Renal cortical epithelial cell (primary cell): ENCODE measurements at places on chromosomes 7 and 10. TPM values are rescaled to one million over a fixed set of nuclear protein-coding genes. Genes with fewer than 3 reads are reported as not detected.

- no peak for DNase-seq
Observed at GRCh38 chr7:103009466-103010185, 65.0 kb downstream of the FBXL13 start.

DNA sequence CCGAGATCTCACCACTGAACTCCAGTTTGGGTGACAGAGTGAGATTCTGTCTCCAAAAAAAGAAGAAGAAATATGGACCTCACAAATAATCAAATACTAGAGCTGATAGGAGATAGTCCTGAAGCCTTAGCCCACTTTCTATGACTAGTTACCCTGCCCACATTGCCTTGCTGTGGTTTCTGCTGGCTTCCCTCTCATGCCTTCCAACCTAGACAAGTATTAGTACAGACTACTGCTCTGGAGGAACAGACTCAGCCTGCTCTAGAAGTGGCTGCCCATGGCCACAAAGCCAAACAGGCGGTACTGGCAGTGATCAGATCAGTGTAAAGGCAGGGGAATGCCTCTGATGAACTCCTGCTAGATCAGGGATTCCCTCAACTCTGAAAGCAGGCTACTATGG is 89.7 kb upstream of the PRKAR2B start:
- no peak for DNase-seq

GRCh38 chr7:103866919-103867318 is 122.5 kb downstream of the RELN start:
- peak; percentile 13 for DNase-seq

GRCh38 chr10:85311613-85312337 is 983.4 kb downstream of the CCSER2 start:
- DNase-seq: no peak

DNA sequence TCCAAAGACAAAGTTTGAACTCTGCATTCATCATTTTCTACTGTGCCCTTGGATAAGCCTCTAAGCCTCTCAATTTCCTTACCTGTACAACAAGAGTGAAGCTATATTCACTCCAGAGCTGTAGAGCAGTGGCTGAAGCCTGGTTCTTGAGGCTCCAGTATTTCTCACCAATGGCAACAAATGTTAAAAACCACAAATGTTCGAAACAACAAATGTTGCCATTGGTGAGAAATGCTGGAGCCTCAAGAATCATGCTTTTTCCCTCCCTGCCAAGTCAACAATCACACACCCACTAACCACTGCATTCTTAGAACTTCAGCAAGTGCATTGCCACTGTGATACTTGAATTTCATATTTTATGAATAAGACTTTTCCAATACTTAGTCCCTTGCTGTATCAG is 237.9 kb downstream of the TMEM26 start:
- DNase-seq: no peak

DNA sequence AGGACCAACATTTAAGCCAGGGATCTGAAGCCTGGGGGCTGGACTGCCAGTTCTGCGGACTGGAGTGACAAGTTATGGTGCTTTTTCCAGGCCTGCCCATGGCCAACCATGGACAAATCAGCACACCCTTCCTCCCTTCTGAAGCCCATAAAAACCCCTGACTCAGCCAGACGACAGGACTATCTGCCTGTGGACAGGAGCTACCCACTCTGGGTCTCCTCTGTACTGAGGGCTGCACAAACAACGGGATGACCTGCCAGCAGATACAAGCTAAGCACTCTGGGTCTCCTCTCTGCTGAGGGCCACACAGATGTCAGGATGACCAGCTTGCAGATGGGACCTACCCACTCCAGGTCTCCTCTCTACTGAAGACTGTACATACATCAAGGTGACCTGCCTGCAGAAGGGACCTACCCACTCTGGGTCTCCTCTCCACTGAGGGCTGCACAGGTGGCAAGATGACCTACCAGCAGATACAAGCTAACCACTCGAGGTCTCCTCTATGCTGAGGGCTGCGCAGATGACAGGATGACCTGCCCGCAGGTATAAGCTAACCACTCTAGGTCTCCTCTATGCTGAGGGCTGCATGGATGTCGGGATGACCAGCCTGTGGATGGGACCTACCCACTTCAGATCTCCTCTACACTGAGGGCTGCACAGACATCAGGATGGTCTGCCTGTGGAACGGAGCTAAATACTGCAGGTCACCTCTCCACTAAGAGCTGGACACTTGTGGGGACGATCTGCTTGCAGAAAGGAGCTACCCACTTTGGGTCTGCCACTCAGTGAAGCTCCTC is 110.1 kb upstream of the GPR22 start:
- DNase-seq: no peak

DNA sequence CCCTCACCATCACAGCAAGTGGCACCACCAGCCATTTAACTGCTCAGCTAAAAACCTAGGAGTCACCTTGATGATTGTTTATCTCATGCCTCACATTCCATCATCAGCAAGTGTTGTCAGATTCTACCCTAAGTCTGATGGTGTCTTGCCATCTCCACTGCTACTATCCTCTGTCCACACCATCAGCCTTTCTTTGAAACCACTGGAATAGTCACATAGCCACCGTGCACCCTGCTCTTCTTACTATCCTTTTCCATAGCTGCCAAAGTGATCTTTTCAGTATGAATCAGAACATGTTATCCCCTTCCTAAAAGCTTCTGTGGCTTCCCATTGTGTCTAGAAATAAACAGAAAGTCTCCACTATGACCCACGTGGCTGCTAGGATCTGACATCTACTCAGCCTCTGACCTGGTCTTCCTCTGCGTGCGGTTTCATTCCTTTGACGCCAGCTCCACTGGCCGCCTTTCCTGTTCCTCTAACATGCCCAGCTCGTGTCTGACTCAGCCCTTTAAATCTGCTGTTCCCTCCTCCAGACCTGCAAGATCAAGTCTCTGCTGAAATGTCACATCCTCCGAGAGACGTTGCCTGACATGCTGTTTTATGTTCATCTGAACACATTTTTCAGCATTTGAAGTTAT is 16.5 kb upstream of the CHN2 start:
- no peak for DNase-seq

GRCh38 chr10:125362950-125363349 is 202.6 kb upstream of the CTBP2 start:
- no peak for DNase-seq

DNA sequence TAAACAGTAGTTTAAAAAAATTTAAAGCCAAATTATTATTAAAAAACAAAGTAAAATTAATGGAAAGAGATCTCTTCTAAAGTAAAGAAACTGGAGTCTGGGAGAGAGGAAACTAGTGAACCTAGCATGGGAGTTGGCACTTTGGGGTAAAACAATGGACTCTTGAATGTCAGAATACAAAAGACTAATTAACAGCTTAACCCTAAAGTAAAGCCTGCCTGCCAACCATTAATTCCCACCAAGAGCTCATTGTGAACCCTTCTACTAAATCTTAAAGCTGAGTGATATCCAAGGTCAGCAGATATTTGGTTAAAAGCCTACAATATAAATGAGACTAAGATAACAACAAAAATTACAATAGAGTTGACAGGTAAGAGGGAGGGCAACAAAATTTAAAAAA is 36.5 kb downstream of the KMT2C start:
- no peak for DNase-seq

- no peak for DNase-seq
Observed at GRCh38 chr10:103493916-103494877, 692 bp downstream of the NEURL1 start.

DNA sequence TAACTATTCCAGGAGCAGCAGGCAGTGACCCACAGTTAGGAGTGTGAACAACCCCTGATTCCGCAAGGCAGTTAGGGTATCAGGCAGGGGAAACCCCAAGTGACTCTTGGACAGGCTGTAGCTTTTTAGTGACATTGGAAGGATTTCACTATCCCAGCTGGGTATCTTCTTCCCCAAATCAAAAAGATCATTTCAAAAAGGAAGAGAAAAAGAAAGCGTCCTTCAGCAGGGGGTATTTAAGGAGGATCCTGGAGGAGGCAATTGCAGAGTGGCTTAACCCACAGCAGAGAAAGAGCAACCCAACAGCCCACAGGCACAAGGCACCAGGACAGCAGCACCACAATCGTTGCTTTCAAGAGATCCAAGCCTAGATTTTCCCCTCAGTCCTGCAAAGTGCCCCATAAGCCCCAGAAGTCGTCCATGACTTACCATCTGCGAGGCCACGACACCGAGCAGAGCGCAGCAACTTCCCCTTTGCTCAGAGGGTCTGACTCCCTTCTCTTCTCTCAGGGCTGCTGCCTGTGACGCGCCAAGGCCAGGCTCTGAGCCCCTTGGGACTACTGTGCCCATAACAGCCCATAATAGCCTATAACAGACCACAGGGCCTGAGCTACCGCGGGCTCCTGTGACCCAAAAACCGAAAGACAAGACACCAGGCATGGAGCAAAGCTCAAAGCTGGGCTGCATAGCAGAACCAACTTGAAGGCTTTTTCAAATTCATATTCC is 19.8 kb downstream of the PIK3AP1 start:
- no peak for DNase-seq

DNA sequence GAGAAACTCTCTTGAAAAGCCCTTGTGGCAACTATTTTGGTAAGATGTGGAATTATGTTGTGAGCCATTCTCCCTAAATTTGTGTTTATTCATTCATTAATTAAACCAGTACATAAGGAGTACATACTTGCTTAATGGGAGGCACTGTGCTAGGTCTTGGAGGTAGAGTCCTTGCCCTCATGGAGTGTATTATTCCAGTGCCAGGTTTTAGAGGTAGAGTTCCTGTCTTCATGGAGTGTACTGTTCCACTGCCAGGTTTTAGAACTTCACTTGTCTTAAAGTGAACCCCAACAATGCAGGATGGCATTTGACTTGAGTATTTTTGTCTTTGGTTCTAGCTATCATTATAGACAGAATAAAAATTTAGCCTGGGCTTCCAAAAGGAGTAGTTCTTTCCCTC is 8.8 kb downstream of the MXI1 start:
- DNase-seq: no peak

DNA sequence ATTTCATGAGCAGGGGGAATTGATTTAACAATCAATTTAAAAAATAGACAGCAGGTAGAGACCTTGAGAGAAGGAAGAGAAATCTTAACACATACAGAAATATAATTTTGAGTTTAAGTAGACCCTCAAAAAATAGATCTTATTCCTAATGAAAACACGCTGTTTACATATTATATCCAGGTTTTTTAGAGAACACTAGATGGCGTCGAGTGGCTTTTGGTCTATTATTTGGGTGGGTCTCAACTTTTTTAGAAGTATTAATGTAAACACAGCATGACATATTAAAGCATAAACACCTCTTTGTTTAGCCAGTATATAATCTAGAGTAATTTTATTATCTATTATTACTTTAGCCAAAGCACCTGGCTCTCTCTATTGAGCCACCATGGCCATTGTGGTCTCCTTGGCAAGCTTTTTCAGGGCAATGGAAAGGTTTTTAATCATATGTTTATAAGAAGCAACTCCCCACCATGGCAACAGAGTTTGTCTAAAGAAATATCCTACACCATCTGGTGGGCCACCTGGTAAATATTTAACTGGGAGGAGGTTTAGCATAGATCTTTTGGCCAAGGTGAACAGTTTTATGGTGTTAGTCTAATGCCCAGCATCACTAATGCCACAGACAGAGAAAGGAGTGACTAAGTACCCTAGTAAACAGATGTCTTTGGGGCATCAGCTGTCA is 59.7 kb upstream of the PRSS1 start:
- no peak for DNase-seq

DNA sequence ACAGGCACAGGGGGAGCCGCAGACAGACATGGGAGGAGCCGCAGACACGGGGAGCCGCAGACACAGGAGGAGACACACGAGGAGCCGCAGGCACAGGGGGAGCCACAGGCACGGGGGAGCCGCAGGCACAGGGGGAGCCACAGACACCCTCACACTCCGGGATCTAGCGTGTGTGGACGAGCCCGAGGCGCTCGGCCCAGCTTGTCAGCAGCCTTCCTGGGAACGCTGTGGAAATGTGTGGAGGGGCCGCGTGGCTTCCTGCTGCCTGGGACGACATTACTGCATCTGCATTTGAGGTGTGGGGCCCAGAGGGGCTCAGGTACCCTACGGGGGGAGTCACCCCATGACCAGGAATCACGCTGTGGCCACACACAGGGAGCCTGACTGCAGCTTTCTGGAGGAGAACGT is 313.2 kb downstream of the PTPRN2 start:
- no peak for DNase-seq

GRCh38 chr7:152735443-152736004 is 24.0 kb upstream of the ACTR3B start:
- DNase-seq: no peak

DNA sequence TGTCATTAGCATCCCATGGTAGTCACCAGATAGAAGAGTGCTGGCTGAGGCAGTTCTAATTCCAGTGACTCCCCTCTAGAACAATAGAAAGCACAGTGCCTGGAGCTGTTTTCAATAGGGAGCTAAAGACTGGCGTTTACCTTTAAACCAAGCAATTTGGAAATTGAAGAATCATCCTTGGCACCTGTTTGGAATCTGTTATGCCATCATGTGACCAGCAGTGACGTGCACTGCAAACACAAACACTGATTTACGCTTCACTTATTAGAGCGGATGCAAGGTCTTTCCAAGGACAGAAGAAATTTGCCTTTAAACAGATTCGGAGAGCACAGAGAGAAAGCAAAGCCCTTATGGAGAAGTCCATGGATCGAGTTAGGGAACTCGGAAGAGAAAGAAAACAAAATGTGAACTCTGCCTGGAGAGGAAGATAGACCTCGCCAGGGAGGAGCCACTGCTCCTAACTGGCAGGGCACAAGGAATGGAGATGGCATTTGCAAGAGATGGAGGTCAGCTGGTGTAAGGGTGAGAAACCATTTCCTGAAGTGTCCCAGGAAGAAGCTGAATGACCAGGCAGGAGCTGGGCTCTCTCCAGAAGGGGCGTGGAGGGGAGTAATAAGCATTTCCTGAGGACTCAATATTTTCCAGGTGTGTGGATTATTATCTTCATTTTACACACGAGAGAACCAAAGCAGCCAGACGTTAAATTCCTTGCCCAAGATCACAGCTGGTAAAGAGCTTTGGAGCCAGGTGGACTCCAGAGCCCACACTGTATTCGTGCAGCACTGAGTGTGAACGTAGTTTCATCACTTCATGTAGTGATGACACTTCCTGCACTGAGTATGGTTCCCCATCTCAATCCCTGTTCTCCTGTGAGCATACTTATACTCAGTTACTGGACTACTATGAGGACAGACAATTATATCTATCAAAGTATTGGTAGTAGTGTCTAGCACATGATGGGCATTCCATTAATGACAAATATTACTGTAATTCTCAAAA is 97.7 kb downstream of the CUBN start:
- DNase-seq: no peak

GRCh38 chr7:107236862-107237261 is 68.1 kb downstream of the HBP1 start:
- DNase-seq: no peak

- no peak for DNase-seq
Observed at GRCh38 chr7:151837285-151838042, 39.5 kb downstream of the PRKAG2 start.

GRCh38 chr7:148738737-148739535 is 40.2 kb downstream of the CUL1 start:
- DNase-seq: peak; percentile 57

- peak; percentile 30 for DNase-seq
Observed at GRCh38 chr7:17239683-17240521, 58.5 kb upstream of the AHR start.

Gene CLDN3
- 10.8 and 11.6 TPM in 2 replicates for total RNA-seq

Gene KCNH2
- 1.2 and 2.3 TPM in 2 replicates for total RNA-seq

Gene SORCS1
- total RNA-seq: under 0.01 TPM in 1 of 2 replicates, not detected in the other

Gene CASD1
- 27.1 and 33.7 TPM in 2 replicates for total RNA-seq

Gene CALD1
- total RNA-seq: 155 and 181 TPM in 2 replicates
